ENCODE measurements at places on chromosomes 3 and 15.

- no peak for DNase-seq
These were observed 139.8 kb downstream of the RAB11A start for GRCh38 chr15:66008940-66009562.

DNA sequence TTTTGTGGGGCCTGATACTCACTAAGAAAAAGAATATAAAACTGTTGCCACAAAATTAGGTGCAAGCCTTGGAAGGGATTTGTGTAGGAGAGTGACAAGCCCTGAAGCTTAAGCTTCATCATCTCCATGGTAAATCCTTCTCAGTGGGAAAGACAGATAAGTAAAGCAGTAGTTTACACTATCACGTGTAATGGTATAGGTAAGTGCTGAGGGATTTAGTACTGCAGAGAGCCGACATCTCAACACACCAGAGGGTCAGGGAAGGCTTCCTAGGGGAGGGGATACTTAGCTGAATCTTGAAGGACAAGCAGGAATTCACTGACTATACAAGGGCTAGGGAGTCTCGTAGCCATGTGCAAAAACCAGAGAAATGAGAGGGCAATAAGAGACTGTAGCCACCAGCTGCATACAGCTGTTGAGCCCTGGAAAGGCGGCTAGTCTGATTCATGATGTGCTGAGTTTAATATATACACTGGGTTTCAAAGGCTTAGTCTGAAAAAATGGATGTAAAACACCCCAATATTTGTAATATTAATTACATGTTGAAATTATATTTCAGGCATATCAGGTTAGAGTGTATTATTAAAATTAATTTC is 11.1 kb downstream of the SLC24A1 start:
- DNase-seq, result no peak

GRCh38 chr15:70845602-70846360 is 8.2 kb downstream of the LARP6 start:
- no peak for DNase-seq

DNA sequence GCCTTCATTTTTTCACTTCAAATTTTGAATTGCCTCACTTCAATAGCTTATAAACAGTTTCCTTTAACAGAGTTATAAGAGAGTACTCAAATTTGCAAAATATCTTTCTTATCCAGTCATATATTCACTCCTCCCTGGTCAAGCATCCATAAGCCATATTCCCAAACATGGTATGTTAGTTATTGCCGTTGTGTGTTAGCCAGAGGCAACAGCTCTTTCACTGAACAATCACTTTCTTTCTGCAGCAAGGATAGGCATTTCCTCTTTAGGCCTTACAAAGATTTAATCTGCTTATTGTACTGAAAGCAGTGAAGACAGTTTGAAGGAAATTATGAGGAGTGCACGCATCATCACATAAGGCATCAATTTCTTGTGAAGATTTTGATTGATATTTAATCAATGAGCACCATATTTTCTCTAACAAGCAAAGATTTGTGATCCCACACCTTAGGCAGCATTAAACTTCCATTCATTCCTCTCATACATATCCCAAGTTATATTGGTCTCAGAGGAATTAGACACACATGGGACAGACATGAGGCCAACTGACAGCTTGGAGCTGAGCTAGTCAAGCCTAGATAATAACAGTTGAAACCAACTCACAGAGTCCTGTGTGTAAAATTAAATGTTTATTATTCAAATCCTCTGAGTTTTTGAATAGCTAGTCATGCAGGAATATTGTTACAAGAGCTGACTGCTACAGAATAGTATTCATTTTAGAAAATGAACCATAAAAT is 80.0 kb upstream of the EPHA6 start:
- no peak for DNase-seq

- DNase-seq, result no peak
These were observed 106.2 kb downstream of the DGKG start for GRCh38 chr3:186255703-186256331.

DNA sequence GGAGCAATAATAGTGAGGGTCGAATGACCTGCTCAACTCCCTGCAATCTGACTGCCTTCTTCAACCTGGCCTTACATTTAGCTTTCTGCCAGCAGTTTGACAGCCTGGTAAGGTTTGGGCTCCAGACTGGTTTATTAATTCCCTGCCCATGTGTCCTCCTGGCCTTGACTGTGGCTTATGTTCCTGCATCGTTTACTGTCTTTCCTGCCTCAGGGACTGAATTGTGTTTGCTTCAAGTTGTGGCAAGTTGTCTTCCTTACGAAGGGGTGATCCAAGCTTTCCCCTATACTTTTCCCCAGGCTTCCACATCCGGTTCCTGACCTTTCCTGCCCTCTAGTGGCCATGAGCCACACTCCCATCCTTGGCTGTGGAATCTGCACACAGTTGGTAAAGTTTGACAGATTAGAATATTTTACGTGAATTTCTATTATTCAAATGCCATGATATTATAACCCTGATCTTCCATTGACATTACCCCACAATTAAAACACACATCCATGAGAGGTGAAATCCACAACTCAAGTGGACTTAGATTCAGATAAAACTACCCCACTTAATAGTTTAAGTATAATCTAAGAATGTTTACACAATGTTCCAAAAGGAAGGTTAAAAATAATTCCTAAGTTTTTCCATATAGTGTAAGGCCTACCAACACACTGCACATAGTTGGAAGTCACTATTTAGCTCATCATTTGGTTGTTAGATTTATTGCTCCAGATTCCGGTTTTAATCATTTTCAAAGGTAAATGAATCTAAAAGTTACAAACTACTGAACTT is 95.7 kb downstream of the NEDD4 start:
- peak; percentile 64 for DNase-seq

GRCh38 chr3:196409409-196409808 is 22.8 kb downstream of the UBXN7 start:
- DNase-seq, result no peak

DNA sequence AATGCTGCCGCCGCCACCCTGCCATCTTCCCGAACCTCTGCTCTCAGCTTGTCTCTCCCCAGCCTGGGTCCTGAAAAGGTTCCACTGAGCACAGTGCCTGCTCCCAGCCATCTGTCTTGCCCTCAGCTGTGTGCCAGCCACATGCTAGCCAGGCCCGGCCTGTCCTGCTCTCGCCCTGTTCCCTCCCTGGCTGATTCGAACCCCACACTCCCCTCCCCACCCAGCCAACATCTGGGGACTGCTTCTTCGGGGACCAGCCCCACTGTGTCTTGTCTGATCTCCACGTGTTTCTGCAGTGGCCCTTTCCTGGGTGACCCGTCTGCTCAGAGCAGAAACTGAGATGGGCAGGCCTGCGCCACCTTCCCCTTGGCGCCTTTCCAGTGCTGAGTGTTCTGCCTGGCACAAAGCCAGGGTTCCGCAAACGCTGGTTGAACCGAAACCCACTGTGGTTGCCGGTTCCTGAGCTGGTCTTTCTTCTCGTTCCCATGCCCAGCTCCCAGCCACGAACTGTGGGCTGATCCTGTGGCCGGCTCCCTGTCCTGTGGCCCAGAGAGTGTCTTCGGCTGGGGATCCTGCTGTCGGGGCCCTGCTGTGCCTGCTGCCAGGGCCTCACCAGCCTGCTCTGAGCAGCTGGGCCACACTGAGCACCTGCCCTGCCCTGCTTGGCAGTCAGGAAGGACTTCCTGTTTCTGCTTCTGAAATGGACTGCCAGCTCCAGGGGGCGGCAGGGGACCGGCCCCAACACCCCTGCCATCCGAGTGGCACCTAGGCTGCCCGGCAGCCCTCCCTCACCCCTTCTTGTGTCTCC is 62.7 kb upstream of the KLF13 start:
- no peak for DNase-seq

DNA sequence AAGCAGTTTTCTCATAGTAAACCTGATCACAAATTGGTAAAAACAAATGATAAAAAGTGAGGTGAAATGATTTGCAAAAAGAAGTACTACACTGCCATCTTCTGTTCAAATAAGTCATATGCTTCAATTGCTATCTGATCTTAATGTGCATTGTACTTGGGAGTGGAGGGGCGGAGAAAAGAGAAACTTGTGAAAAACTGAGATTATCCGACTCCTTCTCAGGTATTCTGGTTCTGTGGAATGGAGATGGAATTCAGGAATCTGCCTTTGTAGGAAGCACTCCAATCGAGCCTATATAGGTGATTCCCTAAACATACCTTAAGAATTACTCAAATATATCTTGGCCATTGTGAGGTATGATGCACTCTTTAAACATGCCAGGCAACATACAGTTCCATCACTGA is 180.6 kb downstream of the CHL1 start:
- DNase-seq, result peak; percentile 13

GRCh38 chr3:146550070-146550615 is 5.7 kb upstream of the PLSCR1 start:
- DNase-seq, result no peak

DNA sequence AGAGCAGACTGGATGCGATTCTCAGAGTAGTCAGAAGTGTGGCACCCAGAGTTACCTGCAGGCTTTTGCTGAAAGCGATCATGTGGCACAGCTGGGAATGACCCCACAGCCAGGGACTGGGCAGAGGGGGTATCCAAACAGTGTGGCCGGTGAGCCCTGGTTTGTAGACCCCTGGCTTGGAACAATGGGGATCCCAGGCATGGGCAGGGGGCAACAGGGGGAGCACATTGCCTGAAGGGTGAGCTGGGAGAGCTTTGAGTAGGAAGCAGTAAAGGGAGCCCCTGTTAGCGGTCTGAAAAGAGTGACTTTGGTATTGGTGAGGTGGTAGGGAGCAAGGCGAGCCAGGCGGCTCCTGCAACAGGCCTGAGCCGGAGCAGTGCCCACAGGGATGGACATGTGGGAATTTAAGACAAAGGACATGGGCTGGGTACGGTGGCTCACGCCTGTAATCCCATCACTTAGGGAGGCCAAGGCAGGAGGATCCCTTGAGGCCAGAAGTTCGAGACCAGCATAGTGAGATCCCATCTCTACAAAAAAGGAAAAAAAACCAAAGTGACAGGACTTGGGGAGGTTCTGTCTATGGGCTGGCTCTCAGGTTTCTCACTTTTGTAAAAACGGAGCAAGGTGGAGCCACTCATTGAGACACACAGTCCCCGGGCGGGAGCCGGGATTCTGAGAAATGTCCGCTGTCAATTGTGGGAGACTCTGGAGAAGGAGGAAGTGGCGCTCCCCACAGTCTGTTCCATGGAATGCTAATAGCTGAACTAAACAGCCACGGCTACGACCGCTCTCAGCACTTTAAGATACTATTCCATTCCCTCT is 223.8 kb upstream of the LYSMD4 start:
- no peak for DNase-seq

- no peak for DNase-seq
These were observed 90.0 kb upstream of the ADPGK start for GRCh38 chr15:72873379-72874233.

DNA sequence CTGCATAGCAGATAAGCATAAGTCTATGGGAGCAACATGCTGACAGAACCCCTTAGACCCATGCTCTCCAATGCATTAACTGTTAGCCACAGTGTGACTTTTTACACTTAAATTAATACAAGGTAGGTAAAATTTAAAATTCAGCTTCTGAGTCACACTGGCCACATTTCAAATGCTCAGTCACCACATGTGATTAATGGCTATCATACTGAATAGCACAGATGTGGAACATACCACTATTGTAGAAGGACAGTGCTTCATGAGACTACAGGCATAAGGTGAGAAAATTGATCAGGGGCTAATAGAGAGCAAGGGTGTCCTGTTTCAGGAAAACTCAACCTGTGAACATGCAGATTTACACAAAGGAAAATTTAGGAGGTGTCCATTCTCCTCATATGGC is 357.0 kb upstream of the SEMA6D start:
- DNase-seq, result no peak

DNA sequence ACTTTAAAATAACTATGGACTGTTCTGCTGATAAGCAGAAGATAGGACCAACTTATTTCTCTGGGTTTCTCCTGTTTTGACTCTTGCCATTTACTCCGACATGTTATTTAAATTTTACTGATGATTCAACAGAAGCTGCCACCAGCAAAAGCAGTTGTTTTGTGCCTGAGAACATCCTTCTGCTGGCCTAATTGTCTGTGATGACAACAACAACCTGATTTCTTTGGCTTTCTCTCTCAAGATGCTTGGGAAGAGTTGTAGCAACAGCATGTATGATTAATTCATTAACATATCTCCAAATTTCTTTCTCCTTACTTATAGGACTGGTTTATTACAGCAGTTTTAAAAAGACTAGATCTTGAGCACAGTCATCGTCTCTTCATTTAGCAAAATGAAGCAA is 36.9 kb upstream of the DYNC1LI1 start:
- DNase-seq, result no peak

GRCh38 chr15:31905054-31905453 is 125.3 kb upstream of the CHRNA7 start:
- DNase-seq, result no peak

- no peak for DNase-seq
These were observed 327.3 kb upstream of the GBE1 start for GRCh38 chr3:82088749-82089148.

DNA sequence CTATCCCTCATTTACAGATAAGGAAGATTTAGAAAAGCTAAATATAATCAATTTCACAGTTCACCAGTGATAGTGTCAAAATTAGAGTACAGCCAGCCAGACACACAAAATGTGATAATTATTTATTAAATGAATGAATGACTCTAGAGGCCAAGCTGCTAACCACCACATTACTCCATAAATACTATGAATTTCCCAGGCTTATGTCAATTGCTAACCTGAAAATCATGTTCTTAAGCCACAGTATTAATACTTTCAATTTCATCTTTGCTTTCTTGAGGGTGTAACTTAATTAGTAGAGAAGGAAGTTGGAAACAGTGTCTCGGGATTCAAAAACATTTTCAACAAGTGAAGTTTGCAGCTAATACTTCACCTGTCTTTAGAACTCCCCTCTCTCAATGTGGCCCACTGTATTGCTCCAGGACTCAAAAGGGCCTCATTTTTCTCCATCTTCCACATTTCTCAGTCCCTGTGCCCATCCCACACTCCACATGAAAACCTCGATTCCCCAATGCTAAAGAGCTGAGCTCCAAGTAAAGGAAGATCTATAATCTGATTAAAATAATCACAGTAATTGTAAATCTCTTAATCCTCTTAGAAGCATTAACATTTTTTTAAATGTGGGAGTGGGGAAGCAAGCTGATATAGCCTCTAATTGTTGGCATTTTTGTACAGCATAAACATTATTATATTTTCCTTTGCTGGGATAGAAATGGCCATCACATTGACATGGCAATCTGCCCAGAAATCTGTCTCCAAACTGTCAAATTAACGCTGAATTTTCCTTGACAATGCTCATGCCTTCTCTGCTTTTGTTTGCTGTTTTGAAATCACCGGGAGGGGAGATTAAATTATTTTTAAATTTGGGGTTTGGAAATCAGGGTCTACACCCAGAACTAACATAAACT is 765.1 kb downstream of the ROBO1 start:
- DNase-seq, result no peak

DNA sequence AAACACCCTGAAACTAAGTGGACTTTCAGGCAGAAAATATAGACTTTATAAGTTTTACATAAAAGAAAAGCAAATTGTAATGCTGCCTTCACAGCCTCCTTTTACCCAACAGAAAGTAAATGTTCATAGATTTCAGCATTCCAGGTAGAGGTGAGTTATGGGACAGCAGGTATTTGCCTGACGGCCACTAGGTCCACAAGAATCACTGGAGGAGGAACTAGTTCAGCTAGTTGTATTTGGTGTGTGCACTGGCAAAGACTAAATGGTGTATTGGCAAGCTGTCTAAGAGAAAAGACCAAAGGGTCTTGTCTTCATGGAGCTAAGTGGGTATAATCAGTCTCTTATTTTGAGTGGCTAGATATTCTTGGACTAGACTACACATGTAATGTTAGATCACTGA is 34.2 kb downstream of the ZNF654 start:
- DNase-seq, result no peak

GRCh38 chr15:84790676-84791075 is 26.5 kb upstream of the ALPK3 start:
- no peak for DNase-seq

GRCh38 chr3:191968299-191968698 is 507.3 kb downstream of the PYDC2 start:
- DNase-seq, result no peak

GRCh38 chr15:71294911-71295602 is 179.8 kb downstream of the THSD4 start:
- peak; percentile 99 for DNase-seq

All from Panc1 (cell line).